ENCODE measurements at places on chromosomes 2 and 18. TPM values are rescaled to one million over a fixed set of nuclear protein-coding genes. Genes with fewer than 3 reads are reported as not detected.

Gene UGT1A4
- total RNA-seq: 0.12 TPM

Gene WNT6
- total RNA-seq: 0.16 TPM

Gene CYRIA
- total RNA-seq: 0.31 TPM

Gene RALB
- total RNA-seq: 65.6 TPM

Gene ANKRD30BL
- total RNA-seq: not detected

Gene GREB1
- total RNA-seq: 2.6 TPM

Gene TMEM247
- total RNA-seq: not detected

Gene MAL
- total RNA-seq: 0.12 TPM

Gene LRRC30
- not detected for total RNA-seq

Gene HNMT
- 0.53 TPM for total RNA-seq

Gene CSRNP3
- not detected for total RNA-seq

Gene PFN4
- 1.1 TPM for total RNA-seq

Gene PAX8
- total RNA-seq: 0.85 TPM

Gene CXCR1
- not detected for total RNA-seq

Gene DNER
- total RNA-seq: 12.2 TPM

Gene FAM124B
- total RNA-seq: not detected

Gene CAPN14
- total RNA-seq: 0.03 TPM

Gene APCDD1
- not detected for total RNA-seq

Gene AFF3
- not detected for total RNA-seq

Gene GPR45
- not detected for total RNA-seq

Gene METTL21A
- 19.7 TPM for total RNA-seq

Gene GBX2
- total RNA-seq: 1.0 TPM

Gene OTOS
- total RNA-seq: not detected

Gene CDH19
- total RNA-seq: 0.97 TPM

Gene CD302
- total RNA-seq: 2.1 TPM

Gene ITGB6
- total RNA-seq: 0.58 TPM

Gene WDR43
- total RNA-seq: 94.4 TPM

Gene TMEM169
- total RNA-seq: 0.59 TPM

Gene SPP2
- total RNA-seq: not detected

Gene DSC3
- total RNA-seq: 1.6 TPM
